ENCODE measurements at places on chromosomes 5 and 9.

DNA sequence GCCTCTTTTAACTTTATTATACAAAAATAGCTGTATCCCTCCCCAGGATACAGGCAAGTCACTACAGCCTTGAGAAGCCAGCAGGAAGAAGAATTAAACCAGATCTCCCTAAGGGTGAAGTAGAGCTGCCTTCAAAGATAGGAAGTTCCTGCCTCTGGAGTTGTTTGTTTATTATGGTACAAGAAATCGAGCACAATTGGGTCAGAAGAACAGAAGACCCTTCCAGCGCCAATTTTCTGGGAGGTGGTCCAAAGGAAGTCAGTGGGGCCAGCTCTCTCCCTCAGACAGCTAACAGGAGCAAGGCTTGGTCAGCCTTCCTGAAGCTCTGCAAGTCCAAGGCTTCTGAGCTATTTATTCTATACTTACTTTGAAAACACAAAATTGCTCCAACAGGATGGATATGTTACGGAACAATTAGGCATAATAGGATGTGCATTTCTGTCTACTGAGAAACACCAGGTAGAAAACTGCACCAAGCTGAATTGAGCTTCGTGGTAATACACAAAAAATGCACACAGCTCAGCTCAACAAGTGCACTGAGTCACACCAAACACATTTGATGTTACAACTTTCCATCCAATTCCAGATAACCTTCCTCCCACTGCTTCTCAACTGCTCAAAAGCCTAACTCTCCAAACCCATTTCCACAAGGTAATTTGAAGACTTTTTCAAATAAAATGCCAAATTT is 16.0 kb downstream of the SERINC5 start:
- DNase-seq = no peak

DNA sequence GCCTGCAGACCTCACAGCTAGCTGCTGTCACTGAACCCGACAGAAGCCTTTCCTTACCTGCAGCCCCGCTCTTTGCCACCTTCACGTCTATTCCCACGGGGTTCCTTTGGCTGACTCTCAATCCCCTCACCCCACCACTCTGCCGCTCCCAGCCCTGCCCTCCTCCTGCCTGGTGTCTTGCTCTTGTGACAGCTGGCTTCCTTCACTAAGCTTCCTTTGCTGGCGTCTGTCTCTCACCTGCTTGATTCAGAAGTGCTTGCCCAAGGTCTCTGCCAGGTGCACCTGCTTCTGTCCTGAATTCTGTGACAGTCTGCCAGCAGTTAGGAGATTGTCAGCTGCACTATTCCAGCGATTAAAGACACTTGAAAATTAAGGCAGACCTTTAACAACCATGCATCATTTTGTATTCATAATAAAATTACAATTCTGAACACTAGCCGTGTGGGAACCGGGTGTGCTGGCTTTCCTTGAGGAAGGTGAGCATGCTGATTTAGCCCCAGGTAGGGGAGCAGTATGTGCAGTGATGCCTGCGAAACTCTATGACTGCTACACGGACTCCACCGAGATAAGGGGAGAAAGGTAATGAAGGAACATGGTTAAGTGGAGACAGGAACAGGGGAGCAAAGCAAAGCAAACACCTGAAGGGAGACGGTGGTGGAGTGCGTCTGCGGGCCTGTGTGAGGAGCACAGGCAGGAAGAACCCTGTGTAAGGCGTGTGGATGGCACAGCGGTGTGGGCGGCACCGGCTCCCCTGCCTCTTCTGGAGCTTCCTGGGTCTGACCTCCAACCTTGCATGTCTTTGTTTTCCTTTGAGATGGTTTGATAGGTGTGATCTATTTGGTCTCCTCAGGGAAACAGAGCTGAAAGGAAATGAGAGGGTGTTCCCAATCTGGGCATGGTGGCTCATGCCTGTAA is 80.1 kb upstream of the CACNA1B start:
- no peak for DNase-seq

DNA sequence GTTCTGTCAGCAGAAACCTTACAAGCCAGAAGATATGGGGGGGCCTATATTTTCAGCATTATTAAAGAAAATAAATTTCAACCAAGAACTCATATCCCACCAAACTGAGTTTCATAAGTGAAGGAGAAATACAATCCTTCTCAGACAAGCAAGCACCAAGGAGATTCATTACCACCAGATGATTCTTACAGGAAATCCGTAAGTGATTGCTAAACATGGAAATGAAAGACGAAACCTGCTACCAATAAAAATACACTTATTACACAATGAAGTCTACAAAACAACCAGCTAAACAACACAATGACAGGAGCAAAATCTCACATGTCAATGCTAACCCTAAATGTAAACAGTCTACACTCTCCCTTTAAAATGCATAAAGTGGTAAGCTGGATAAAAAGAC is 17.8 kb upstream of the C9orf72 start:
- no peak for DNase-seq

DNA sequence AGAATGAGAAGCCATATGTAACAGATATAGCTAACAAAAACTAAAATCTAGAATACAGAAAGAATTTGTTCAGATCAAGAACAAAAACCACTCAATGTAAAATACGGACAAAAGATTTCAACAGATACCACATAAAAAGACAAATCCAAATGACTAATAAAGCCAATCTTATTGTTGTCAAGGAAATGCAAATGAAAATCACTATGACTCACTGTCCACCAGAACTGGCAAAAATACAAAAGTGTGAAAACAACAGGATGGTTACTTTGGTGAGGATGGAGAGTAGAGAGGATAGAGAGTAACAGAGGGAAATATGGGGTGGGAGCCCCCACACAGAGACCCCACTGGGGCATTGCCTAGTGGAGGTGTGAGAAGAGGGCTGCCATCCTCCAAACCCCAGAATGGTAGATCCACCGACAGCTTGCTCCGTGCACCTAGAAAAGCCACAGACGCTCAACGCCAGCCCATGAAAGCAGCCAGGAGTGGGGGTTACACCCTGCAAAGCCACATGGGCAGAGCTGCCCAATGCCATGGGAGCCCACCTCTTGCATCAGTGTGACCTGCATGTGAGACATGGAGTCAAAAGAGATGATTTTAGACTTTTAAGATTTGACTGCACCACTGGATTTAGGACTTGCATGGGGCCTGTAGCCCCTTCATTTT is 15.2 kb upstream of the RHOBTB3 start:
- DNase-seq = no peak

GRCh38 chr9:78552802-78553201 is 255.9 kb downstream of the PSAT1 start:
- DNase-seq = no peak

DNA sequence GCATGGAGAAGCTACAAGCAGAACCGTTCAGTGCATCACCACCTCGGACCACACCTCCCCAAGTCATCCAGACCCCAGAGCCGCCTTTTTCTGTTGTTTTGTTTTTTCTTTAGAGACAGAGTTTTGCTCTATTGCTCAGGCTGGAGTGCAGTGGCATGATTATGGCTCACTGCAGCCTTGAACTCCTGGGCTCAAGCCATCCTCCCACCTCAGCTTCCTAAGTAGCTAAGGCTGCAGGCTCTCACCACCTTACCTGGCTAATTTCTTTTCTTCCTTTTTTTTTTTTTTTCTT is 13.5 kb upstream of the SFXN1 start:
- no peak for DNase-seq

DNA sequence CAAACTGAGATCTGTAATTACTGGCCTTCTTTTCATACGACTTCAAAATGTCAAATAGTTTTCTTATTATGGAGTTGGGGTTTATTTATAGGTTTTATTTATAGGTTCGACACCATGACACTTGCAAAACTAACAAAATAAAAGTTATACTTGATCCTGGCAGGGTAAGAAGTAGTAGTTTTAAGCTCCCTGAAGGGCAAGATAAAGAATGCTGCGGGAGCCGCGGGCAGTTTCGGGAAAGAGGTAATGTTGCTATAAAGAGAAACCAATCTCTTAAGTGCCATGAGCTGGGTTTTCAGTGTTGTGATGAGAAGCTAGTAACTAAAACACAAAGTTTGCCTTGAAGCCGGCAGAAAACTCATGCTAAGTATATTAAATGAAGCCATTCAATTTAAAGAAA is 24.8 kb downstream of the PTPN3 start:
- DNase-seq = no peak

DNA sequence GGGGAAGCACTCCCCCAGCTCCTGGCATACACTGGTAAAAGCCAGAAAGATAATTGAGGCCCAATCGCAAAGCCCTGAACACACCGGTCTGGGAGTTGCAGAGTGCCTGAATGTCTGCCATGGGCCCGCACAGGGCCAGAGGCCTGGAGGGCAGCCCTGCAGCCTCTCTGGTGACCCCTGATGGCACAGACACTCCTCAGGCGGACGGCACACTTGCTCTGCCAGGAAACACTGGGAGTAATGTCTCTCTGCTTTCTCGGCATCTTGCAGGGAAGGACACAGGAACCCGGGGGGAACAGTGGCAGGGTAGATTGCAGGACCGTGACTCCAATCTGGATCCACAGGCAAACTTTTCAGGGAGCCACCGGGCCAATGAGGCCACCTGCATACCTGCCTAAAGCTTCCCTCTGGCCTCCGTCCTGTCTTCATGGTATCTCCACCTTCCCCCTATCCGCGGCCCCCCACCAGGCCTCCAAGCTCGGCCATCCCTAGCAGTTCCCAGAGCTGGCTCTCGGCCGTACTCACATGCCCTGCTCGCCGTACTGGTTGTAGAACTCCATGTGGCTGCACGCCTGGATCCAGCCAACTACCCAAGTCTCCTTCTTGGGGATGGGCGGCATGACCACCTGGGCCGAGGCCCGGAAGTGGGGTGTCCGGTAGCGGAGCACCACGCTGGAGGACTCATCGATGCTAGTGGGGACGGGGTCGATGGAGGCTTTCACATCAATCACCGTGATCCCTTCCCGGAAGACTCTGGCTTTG is 797 bp downstream of the FAM78A start:
- DNase-seq = no peak

GRCh38 chr5:78985725-78986223 is 664 bp upstream of the ARSB start:
- DNase-seq = no peak

- no peak for DNase-seq
Observed at GRCh38 chr9:129102791-129103594, 7.6 kb downstream of the CRAT start.

DNA sequence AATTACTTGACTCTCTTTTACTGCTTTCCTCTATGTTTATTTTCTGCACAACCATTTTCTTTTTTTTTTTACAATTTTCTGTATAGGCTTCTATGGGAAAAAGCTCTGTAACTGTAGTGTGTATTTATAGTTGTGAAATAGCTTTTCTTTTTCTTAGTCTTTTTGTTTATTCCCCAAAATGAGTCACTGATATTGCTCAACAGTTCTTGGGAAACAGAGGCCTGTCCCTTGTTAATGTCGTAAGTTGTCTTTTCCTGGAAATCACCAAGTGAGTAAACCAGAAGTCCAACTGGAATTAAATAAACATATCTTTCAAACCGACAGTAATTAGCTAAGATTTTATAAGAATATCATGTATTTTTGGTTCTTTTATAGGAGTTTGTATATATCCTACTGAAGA is 325.1 kb upstream of the PRR16 start:
- DNase-seq = no peak

DNA sequence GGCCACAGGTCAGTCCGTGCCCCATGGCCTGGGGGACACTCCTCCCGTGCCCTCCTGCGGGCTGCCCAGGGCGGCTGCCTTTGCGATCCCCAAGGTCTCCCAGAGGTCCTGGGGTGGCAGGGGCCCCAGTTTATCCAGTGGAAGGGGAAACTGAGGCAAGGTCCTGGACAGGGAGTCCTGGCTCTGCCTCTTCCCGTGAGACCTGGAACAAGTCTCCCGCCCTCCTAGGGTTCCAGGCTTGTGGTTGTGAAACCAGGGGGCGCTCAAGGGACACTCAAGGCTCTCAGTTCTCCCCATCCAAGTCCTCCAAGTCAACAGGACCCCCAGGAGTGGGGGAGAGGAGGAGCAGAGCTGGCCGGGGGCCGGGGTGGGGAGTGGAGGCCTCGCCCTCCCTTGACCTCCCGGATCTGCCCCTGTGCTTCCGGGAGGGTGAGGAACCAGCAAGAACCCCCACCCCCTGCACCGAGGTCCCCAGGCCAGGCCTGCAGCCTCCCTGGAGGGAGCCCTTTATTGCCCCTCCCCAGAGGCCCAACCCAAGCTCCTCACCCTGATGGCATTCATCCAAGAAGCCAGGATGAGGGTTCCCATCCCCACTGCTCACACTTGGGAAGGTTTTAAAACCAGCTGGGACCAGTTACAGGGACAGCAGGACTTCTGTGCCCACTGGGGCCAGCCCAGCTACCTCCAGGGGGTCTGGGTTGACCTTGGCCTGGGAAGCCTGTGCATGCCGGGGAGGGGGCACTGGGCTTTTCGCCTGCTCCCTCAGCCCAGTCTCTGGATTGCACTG is 24.7 kb upstream of the TMEM250 start:
- no peak for DNase-seq

- DNase-seq = no peak
Observed at GRCh38 chr9:94714494-94714893, 12.0 kb upstream of the AOPEP start.

DNA sequence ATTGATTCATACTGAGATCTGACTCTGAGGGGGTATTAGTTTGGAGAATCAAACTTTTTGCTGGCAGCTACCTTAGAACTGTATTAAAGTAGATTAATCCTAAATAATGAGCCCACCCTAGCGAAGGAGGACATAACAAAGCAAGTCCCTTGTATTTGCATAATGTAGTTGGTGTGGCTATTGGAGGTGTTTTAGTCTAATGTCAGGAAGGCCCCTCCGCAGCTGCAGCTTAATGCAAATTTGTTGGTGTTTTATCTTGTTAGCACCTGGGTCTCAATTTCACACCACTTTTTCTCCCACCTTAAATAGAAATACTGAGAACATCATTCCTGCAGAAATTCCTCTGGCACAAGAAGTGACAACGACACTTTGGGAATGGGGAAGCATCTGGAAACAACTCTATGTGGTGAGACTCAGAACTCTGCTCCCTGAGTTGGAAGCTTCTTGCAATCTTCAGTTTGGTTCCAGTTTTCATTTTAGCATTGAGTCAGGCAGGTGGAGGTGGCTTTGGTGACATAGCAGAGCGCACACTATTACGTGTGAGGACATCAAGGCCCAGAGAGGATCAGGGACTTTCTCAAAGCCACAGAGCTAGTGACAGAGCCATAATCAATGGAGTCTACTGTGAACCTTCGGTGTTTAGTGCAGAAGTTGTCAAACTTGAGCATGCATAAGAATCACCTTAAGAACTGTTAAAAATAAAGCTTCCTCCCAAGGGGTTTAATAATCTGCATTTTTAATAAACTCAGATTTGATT is 33.9 kb downstream of the DOCK2 start:
- no peak for DNase-seq
